HuH-7 (cell line): ENCODE measurements at places on chromosomes 7 and 10.

- DNase-seq, result no peak
Observed at GRCh38 chr7:135855846-135856245, 107.2 kb upstream of the FAM180A start.

DNA sequence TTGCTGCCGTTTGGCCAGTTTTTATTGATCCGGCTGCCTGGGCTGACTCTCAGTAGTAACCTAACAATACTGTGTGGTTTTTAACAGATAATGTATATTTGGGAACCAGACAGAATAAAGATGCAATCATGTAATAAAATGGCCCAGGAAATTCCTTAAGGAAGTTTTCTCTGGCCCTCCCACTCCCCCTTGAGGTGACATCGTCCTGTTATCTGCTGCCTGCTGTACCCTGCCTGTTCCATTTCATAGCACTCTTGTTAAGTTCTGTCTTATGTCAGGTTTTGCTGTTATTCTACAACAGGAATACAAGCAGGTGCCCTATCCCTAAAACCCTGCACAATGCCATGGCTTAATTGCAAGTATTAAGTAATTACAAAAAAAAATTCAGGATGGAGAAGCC is 12.5 kb downstream of the ITGB8 start:
- DNase-seq, result no peak

GRCh38 chr7:108136191-108136688 is 6.1 kb upstream of the LAMB4 start:
- DNase-seq, result no peak

GRCh38 chr7:52843436-52843835 is 192.0 kb upstream of the POM121L12 start:
- DNase-seq, result no peak

GRCh38 chr10:114577133-114577532 is 80.9 kb downstream of the ABLIM1 start:
- no peak for DNase-seq

- DNase-seq, result no peak
Observed at GRCh38 chr7:17041324-17041723, 159.5 kb upstream of the AGR3 start.

DNA sequence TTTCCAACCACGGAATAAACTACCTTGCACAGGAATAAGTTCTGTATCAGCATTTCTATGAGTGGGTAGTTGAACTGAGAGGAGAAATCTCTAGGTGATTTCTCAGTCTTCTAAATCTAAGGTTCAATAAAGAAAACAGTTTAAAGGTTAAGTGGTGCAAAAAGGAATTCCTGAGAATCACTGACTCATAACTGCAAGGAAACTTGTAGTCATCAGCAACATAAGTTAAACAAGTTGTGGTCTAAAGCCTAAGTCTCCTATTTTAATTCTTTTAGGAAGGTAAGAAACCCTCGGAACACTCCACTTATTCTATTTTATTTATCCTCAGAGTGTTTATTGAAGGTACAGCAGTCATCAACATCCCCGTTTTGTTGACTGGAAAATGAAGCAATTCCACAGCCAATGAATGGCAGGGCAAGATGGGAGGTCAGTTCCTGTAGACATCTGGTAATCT is 92.4 kb upstream of the PIK3CG start:
- DNase-seq, result no peak

DNA sequence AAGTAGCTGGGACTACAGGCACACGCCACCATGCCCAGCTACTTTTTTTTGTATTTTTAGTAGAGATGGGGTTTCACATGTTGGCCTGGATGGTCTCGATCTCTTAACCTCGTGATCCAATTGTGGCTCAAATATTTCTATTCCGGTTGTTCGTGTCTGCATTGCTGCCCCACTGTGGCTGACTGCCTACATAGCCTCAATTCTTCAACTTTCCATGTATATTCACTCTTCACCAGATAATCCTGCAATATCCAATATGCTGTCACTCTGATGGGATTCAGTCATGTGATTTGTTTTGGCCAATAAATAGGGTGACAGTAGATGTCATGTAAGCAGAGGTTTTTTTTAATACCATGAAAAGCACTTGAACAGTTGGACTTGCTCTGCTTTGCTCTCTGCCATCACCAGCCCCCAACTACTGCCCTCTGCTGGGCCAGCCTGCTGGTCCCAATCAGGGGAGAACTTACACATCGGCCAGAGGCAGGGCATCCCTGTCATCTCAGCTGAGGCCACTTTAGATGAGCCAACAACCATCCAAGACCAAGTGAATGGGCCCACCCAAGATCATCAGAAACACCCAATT is 56.7 kb downstream of the NSUN6 start:
- peak; percentile 48 for DNase-seq
